ENCODE measurements at places on chromosomes 11 and 22.

GRCh38 chr11:121405646-121406045, 46.5 kb upstream of the SORL1 start:
- no peak for DNase-seq

GRCh38 chr11:17063171-17064002, 14.1 kb downstream of the RPS13 start:
- DNase-seq = peak; percentile 55

GRCh38 chr11:15159085-15159484, 44.4 kb downstream of the INSC start:
- DNase-seq = no peak

DNA sequence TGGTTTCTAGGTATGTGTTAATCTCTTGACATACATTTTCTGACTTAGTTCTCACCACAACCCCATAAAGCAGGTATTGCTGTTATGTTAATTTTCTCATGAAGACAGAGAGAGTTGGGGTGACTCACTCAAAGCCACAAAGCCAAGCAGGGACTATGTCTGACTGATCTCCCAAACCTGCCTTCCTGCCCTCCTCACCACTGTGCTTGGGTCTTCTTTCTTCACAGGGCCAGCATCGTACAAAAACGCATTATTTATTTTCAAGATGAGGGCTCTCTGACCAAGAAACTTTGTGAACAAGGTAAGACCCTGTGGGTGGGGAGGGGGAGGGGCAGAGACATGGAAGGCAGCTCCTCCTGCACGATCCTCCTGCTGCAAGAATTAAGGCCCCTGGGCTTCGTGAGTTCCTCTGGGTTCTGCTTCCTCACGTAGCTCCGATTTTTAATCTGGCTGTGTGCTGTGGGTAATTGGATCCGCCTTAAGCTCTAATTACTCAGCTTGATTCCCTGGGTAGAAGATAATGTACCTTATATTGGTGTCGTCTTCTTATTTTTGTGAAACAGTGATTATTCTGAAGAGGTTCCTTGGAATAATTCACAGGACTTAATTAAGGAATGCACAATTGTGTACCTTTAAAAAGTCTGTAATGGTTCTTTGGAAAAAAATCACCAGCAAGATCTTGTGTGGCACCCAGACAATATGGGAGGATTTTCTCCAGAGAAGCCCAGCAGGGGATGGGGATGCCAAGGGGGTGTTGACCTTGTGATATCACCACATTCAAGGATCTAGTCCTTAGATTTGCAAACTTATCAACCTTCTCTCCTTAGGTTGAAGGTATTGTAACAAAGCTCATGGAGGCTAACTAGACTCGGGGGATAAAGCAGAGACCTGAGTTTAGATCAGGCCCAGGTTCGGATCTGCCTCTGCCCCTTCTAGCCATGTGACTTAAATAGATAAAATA, 112.9 kb downstream of the SPON1 start:
- peak; percentile 76 for DNase-seq

DNA sequence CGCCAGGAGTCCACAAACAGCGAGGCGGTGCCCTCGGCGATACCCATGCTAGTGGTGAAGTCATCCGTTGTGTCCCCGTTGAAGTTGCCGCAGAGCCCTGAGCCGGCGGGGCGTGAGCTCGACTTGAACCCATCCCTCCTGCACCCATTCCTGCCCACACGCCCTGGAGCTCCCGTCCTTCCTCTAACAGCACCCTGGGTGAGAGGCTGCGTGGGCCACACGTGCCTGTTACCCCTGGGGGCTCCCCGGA, 8.3 kb downstream of the MUC6 start:
- DNase-seq = no peak

DNA sequence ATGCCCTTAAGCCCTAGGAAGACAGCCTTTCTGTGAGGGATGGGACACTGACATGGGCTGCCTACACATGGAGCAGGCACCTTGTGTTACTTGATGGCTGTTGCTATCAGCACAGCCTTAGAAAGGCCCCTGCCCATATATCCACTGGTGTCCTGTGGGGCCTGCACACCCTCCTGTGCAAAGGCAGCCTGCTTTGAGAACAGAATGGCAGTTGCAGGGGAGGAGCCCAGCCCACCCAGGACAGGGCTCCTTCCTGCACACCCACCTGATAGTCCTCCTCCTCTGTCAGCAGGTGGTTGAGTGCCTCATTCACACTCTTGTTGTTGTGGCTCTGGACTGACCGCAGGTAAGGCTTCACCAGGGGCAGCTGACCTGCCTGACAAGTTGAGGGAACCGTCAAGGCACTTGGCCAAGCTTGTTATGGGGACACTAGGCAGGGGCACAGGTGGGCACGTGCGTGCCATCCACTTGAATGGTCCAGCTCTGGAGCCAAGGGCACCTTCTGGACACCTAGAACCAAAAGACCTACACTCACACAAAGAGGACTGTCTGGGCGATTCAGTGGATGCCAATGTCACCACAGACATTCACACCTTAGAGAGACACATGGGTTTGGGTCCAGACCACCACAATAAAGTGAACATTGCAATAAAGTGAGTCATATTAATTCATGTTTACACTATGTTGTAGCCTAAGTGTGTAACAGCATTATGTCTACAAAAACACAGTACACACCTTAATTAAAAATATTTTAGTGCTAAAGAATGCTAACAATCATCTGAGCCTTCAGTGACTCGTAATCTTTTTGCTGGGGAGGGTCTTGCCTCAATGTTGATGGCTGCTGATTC, 9.4 kb upstream of the SLC25A1 start:
- no peak for DNase-seq

DNA sequence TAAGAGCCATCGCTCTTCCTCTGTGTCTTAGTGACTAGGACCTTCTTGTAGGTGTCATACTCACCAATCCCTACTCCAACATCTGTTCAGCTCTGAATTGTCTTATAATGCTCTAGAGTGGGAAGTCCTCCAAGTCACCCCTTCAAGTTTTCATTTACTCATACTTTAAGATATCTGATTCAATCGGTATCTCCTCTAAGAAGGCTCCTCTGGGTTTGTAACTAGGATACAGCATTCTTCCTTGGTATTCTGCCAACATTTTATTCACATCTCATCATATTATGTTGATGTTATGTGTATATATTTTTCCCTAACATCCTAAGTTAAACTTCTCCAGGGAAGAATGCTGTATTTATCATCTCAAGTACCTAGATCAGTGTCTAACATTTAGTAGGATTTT, 662.1 kb downstream of the NTM start:
- DNase-seq = no peak
